ENCODE measurements at places on chromosomes 7 and 10.

- no peak for DNase-seq
Observed at GRCh38 chr7:68756986-68757495, 841.2 kb upstream of the AUTS2 start.

GRCh38 chr7:131244259-131244852 lies 83.3 kb upstream of the MKLN1 start:
- no peak for DNase-seq

- DNase-seq = no peak
Observed at GRCh38 chr7:38186593-38187314, 8.7 kb downstream of the STARD3NL start.

DNA sequence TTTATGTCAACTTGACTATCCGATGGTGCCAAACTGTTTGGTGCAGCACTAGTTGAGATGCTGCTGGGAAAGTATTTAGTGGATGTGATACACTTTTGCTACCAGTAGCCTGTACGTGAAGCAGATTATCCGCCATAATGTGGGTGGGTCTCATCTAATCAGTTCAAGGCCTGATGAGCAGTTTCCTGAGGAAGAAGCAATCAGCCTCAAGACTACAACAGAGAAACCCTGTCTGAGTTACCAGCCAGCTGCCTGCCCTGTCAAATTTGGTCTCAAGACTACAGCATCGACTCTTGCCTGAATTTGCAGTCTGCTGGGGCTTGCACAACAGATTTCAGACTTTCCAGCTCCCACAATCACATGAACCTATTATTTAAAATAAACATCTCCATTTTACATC lies 10.9 kb upstream of the RBP3 start:
- DNase-seq = no peak

All from stimulated activated naive CD4-positive, alpha-beta T cell (primary cell).